NT2/D1 (cell line): ENCODE measurements at places on chromosomes 3 and 15.

DNA sequence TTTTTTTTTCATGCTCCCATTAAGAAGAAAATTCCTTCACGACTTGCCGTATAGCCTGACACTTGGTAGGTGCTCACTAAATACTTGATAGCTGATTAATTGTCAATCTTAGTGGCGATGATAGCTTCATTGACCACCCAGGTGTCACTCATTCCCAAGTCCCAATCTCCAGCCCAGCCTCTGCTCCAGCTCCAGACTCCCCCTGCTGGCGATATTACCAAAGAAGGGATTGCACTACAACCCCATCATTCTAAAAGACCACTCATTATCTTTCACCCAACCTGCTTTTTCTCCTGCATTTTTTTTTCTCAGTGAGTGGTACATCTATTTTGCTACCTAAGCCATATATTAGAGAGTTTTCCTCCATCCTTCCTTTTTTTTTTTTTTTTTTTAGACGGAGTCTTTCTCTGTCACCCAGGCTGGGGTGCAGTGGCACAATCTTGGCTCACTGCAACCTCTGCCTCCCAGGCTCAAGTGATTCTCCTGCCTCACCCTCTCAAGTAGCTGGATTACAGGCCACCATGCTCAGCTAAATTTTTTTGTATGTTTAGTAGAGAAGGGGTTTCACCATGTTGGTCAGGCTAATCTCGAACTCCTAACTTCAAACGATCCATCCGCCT, 19.5 kb upstream of the COMMD2 start:
- peak; percentile 49 for DNase-seq

DNA sequence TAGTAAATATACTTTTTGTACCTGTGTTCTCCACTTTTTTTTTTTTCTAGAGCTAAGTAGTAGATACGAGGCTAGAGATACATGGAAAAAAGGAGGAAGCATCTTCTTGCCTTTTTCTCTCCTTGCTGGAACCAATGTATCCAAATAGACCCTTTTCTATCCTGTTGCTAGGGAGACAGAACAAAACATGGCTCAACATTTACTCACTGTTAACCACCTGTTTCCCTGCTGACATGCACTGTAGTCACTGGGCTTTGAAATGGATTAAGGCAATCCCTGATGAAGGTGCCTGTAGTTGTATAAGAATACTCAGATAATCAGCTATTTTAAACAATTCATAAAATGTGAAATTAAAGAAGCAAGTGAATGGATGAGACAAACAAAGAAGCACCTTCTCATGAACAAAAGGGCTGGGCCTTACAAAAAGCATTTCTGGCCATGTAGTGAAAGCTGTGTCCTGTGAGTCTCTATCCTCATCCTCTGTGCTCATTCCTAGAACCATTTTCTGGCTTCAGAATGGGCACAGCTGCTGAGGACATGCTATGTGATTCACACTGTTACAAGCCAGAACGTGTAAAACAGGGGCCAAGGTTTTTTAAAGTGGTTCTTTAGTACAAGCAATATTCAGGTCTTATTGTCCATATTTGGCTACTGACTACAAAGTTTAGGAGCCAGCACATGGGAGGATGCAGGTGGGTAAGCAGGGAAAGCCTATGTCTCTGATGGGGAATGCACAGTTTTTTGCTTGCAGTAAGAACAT, 100.4 kb upstream of the NDN start:
- no peak for DNase-seq

DNA sequence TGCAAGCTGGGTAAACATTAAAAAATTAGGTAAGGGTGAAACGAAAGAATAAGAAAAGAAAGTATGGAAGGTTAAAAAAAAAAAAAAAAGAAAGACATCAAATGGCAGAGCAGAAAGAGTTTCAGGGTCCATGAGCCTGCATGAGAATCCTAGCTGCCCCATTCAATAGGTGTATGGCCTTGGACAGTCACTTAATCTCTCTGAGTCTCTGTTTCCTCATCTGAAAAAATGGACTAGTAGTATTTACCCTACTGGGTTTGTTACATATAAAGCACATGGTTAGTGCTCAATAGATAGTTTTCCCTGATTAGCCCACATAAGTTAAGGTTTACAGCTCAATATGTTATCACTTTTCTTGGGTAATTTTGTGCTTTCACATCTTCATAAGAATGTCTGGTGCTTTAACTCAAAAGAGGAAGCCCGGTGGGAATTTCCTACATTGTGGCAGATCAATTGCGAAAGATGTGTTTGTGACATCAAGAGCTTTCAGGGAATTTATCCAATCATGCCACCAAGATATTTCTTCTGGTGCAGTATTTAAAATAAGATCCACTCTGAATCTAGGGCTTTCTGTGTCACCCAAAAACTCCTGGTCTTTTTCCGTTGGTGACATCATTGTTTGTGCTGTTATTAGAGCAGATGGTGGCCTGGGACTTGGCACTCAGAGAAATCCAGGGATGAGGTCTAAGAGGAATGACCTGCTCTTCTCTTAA, 57.2 kb upstream of the UBE2E1 start:
- DNase-seq: no peak

- DNase-seq: no peak
Measured at GRCh38 chr3:5138214-5138981, 16.3 kb downstream of the ARL8B start.

DNA sequence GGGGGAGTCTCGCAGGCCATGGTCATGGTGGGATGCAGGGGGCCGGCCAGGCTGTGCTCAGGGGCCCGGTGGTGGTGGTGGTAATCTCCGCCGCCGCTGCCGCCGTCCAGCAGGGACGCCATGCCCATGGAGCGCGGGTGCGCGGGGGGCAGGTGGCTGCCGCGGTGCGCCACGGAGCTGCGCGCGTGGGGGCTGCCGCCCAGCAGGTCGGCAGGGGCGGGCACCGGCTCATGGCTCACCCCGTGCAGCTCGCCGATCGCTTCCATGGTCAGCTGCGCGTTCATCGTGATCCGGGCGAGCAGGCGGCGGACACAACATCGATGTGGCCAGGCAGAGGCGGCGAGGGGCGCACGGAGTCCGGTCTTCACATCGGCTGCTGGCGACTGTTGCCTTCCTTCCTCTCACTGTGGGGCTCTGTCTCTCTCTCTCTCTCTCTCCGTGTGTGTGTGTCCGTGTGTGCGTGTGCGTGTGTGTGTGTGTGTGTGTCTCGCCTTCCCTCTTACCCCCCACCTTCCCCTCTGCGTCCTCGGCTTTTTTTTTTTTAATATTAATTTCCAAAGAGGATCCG, 451 bp downstream of the ONECUT1 start:
- no peak for DNase-seq

GRCh38 chr15:78224023-78224411, 10.3 kb downstream of the ACSBG1 start:
- no peak for DNase-seq

DNA sequence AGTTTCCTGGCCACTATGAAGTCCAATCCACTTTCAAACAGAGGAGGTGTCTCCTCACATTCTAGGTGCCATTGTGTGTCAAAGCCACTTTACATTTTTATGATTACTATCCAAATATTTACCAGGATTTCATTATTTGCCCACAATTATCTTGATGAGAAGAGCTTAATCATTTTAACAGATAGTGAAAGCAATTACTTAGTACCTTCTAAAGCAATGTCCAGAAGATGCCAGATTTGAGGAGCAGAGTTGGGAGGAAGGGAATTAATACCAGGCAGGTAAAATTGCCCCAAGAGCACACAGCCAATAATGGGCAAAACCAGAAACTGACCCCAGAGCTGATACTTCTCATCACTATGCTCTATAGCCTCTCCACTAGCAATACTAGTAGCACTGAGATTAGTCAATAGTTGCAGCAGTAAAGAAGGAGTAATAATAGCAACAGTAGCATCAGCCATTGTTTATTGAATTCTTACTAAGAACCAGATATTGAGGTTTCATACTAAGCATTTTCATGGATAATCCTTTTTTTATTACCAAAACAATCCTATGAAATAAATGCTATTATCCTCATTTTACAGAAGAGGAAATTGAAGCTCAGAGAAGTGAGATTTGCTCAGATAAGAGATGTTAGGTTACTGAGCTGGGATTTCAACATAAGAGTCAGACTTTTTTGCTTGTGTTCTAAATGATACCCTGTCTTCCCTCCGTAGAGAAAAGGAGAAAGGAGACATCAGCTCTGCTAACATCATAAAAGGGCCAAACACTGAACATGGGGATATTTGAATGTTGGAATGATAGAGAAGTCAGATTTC, 509.3 kb upstream of the CFAP20DC start:
- no peak for DNase-seq

DNA sequence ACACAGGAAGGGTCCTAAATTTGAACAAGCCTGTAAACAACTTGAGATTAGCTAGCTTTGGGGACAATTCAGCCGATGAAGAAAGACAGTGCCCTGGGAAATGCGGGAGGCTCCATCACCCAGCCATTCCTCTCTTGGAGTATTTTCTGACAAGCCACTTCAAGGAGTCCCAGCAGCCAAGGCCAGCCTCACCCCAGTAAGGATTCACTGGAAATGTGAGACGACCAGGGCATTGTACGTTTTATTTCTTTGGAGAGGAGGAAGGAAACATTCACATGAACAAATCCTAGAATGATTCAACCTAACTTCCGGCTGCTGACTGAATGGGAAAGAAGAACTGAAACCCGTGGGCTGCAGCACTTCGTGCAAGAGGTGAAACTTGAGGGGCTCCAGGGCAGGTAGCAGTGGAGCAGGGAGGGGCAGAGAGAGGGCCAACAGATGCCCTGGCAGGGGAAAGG, 116.4 kb upstream of the ARHGEF3 start:
- no peak for DNase-seq

DNA sequence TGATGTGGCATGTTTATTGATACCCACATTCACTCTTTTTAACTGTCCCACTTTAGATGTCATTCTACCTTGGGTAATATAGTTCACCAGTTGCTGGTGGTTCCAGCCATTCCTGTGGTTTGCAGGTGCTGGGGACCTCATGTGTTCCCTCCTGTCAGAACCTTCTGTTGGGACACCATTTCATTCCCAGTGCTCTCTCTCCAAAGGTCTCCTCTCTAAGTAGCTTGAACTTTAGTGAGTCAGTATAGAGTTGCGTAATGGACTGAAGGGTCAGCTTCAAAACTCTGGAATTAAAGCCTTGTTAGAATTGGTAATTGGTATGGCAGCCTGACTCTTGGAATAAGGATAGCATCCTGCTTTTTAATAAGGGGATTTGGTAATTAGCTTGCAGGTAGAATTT, 108.5 kb downstream of the PLCL2 start:
- DNase-seq: no peak

GRCh38 chr3:42662813-42663535, 9.5 kb downstream of the ZBTB47 start:
- DNase-seq: no peak

DNA sequence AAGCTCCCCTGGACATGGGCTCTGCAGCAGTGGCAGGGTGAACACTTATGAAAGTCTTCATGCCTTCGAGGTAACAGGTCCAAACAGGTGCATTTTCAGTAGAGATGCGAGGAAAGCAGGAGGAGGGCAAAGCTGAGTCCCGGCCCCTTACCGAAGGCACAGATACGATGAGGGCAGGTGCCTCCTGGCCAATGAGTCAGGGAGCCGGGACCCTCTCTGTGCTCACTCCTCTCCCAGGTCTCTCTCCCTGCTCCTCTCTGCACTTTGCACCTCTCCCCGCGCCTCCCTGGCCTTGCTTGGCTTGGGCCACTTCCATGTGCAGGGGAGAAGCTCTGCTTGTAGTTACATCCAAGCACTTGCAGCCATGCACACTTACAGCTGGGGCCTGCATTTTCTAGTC, 187.1 kb downstream of the ATP10A start:
- DNase-seq: no peak

DNA sequence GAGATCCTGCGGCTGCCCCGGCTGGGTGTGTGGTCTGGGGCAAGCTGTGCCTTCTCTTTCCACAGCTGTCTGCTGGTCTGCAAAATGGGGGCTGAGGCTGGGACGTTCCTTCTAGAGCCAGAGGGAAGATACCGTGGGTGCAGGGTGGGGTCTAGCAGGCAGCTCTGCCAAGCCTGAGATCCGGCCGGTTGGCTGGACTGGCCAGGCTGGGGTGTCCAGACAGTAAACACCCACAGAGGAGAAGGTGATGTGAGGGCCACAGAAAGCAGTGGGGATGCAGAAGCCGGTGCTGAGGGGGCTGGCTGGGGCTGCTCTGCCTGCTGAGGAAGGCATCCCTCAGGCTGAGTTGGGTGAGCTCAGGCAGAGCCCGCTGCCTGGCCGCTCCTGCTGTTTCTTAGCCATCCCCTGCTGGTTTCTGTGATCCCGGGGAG, 46.1 kb downstream of the FBLN2 start:
- DNase-seq: no peak

- DNase-seq: no peak
Measured at GRCh38 chr3:143171141-143171980, 51.8 kb downstream of the CHST2 start.

DNA sequence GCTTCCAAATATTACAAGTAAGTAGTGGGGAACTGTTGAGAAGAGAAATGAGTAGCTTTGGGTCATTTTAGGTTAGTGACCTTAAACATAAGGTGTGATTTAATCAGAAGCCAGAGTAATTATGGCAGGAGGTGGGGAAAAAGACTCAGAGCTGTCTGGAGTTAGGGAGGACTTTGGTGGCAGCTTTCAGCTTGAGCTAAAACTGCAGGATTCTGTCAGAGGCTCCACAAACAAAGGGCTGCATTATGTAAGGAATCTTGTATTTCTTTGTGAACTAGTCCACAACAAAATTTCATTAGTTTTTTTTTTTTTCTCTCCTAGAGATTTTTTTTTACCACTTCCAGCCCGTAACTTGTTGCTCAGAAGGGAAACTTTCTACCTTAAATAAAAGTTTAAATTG, 345.3 kb downstream of the TIGIT start:
- no peak for DNase-seq

DNA sequence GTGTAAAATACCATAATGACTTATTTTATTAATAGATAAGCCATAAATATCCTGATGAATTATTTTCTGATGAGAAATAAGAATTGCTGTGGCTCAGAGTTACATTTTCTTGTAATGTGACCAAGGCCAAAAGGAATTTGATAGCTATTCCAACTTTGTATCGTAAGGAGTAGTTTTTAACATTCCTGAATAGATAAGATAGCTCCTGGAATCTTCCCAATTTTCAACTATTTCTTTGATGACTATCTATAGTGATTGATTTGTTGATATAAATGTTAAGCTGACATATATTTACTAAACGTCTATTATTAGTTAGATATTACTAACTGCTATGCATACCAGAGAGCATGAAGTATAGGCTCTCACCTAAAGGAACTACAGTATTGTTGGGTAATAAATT, 49.1 kb upstream of the SATB1 start:
- no peak for DNase-seq

DNA sequence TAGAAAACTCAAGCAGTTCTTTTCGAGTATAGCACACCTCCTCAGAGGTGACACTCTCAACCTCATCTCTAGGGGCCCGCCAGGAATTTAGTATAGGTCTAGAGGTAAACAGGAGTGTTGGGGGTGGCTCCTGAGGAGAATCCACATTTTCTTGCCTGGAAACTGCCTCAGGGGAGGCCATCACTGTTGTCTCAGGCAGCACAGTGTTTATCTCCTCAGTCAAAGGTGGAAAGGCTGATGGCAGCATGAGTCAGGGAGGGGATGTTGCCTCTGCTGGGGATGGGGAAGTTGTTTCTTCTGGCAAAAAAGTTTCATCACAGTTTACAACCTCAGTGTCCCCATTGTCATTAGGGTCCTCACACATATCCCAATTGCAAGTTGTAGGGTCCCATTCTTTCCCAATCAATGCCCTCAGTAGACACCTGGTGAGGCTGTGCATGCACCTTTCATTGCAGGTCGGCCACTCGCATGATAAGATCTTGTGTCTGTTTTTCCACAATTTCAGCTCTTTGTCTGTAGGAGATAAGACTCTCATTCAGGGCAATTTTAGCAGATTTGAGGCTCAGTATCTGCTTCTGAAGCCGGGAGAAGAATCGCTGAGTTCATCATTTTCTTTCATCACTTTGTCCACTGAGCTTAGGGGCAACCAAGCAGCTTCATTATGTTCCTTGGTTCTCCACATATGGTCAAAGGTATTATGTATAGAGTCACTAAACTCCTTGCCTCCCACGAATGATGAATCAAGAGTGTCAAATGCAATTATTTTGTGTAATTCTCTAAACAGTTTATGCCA, 25.8 kb downstream of the NAALADL2 start:
- no peak for DNase-seq
